ENCODE measurements at places on chromosomes 13 and 19.

GRCh38 chr19:28021259-28022185 is 1191.4 kb downstream of the UQCRFS1 start:
- DNase-seq, result no peak

DNA sequence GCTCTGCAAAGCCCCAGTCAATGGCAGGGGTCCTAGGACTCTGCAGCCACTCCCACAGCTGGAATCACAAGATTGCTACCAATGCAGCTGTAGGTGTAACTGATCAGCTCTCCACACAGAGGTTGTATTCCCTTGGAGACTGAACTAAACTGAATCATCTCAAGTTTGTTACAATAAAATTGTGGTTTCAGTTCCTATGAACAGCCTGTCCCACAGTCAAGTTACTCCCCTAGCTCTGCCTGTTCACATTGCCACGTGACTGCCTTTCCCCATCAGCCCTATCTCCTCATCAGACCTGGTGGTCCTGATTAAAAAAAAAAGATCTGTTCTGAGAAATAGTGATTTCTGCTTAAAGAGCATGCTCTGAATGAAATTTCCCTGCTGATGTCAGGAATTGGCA is 287.9 kb upstream of the NBEA start:
- no peak for DNase-seq

DNA sequence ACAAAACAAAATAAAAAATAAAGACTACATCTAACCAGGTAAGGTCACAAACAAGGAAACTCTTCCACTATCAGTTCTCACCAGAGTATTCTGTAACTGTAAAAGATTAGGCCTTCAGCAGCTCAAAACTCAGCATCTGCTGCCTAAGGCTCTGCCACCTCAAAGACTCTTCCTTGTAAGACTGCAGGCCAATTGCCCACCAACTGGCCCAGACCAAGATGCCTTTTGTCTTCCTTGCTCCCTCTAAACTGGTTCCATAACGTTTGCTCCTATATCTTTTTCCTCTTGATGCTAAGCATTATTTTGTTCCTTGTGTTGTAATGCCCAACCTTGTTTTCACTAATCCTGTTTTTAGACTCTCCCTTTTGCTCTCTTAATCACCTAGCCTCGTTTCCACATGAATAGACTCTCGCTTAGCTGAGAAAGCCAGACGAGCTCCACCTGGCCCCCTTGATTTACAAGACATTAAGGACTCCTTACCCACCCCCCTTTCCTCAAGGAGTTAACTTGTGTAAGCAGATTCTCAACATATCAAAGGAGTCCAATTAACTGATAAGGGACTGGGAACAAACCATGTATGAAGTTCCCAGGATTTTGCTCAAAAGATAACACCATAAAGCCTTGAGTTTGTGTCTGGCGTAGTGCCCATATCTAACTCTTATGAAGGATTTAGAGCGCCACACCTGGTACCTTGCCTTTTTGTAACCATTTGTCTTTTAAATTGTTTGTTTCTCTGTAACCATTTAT is 1.5 kb downstream of the ZNF814 start:
- DNase-seq, result no peak

DNA sequence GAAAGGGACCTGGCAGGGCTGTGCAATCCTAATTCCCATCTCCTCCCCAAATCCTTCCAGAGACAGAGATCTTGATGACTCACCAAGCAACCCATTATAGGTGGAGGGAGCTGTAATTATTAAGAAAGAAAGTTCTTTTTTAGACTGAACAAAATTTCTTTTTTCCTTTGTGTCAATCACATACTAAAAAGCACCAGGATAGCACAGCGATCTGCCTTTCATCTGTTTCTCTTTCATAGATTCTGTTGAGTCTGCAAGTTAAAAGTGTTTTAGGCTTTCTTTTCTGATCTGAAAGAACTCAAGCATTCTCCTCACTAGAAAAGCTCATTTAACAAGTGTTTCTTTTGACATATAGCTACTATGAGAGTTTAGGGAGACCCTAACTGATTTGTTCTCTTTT is 222.8 kb downstream of the DCT start:
- DNase-seq, result no peak

DNA sequence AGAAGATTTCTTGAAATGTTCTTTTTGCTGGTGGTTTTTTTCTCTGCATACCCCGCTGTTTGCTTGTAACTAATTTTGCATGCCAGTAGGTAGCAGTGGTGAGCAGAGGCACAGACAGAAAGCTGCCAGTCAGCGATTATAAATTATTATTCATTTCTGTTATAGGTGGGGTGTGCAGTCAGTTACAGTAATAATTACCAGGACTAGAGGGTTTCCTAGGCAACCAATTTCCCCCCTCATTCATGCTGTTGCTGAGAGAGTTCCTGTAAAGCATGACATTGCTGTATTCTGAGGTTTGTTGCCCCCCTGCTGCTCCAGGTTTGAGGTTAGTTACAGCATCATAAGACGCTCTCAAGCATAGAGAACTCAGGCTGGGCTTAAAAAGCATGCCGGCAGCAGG is 104.5 kb downstream of the URI1 start:
- DNase-seq, result no peak

DNA sequence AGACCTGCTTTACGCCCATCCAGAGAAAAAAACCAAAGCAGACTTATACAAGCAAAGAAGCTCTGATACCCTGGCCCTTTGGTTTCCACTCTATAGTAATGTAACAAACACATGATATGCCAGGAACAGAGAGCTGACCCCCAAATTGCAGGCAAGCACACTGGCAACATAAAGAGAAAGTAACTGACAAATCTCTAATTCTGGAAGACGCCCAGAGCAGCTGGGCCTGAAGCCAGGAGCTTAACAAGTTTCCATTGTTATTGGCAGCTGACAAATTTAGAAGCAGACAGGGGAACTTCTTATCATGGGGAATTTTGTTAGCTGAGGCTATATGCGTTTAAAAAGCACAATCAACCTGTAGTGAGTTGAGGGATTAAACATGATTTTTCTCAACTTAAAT is 158.0 kb downstream of the DLEU7 start:
- no peak for DNase-seq

GRCh38 chr13:31890946-31891345 is 140.6 kb upstream of the FRY start:
- DNase-seq, result no peak

DNA sequence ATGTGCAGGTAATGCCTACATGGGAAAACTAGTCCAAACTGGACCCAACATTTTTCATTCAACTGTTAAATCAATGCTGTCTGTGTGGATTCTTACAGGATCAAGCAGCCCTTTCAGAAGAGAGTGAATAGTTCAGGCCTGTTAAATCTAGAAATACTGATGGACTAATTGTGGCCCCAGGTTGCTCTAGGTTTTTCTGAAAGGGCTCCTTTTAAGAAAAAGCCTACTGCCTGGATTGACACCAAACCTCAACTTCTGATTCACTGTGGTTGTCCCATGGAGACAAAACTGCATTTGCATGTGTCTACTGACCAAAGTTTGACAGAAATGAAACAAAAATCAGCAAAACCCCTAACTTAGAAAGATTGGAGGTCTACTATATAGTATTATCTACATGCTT is 437.0 kb downstream of the KLF12 start:
- DNase-seq, result no peak

- no peak for DNase-seq
Observed at GRCh38 chr19:12484011-12484370, 625 bp downstream of the ZNF709 start.

- DNase-seq, result peak; percentile 71
Observed at GRCh38 chr19:9847087-9847671, 12.1 kb downstream of the PIN1 start.

- DNase-seq, result no peak
Observed at GRCh38 chr13:65508745-65509144, 1721.4 kb downstream of the PCDH9 start.

- no peak for DNase-seq
Observed at GRCh38 chr13:70249332-70250064, 141.2 kb upstream of the KLHL1 start.

- DNase-seq, result no peak
Observed at GRCh38 chr19:33366897-33367296, 6.6 kb upstream of the CEBPG start.

GRCh38 chr19:32438751-32439150 is 33.2 kb downstream of the DPY19L3 start:
- no peak for DNase-seq

- no peak for DNase-seq
Observed at GRCh38 chr13:53782488-53782961, 753.9 kb downstream of the OLFM4 start.

DNA sequence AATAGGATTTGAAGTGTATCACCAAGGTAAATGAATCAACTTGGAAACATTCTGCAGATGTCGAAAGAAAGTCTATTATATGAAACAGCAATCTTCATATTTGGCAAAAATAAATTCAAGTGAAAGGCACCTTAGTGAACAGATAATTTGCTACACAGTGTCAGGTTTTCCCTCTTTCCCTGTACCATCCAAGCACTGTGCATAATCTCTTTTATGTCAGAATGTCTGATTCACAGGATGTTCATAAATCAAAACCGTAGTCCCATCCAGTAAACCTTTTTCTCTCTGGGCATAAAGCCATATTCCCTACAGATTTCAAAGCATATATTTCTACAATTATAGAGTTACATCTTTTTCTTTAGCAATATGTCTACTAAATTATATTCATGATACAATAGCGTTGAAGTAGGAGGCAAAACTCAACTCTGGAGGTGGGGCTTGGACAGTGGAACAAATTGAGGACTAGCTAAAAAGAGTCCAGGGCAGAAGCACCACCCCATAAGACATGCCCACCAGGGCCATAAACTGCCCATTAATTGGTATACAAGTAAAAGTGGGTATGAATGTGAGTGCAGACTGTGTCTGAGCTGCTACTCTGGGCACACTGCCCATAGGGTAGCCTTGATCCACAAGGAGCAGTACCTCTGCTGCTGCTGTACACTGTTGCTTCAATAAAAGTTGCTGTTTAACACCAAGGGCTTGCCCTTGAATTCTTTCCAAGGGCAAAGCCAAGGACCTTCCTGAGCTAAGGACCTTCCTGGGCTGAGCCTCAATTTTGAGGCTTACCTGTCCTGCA is 72.1 kb upstream of the MYCBP2 start:
- DNase-seq, result no peak

DNA sequence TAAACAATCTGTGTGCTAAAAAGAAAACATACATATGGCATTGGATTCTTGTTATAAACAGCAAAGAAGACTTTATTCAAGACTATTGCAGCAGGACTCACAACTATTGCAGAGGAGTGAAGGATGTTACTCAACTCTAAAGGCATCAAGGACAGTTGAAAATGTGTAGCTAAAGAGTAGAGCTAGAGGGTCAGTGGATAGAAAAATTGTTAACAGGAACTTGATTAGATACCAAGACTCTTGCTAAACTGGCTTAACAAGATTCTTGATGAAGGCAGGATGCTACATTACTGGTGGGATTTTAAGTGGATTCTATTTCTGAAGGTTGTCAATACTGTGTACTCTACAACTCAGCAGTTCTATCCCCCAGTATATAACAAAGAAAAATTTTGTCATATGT is 1183.3 kb downstream of the SLITRK1 start:
- no peak for DNase-seq

DNA sequence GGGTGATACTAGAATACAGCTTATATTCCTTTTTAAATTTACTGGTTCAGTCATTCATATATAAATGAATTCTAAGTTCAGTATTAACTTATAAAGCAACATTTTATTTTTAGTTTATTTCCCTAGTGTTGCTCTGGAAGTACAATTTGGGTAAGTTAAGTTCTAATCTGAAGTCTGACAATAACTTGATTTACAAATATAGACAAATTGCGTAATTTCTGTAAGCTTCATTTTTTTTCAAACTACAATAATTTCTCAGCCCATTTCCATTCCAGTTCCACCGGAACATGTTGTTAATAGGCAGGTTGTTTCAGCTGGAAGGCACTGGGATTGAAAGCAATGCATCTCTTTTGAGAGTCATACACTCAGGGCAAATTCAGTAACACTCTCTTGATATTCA is 2000.7 kb downstream of the OLFM4 start:
- no peak for DNase-seq

- no peak for DNase-seq
Observed at GRCh38 chr19:3319643-3320353, 46.6 kb upstream of the NFIC start.

GRCh38 chr13:28357911-28358433 is 137.0 kb downstream of the FLT1 start:
- DNase-seq, result no peak

DNA sequence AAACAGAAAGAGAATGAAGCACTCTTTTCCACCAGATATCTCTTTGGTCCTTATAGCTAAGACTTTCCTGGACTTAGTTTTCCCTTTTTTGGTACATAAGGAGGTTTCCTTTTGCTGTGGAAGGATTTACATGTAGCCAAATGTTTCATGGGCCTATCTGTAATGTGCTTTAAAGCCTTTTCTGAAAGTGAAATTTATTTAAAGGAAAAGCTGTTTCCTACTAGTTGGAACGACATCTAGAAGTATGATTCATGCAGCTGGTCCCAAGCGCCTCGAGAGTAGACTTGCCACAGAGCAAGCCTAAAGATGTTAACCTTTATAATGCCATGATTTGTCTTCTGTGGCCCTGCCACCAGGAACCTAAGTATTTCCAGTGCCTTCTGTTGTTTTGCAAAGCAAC is 390.3 kb downstream of the DLEU7 start:
- no peak for DNase-seq

GRCh38 chr19:342801-343421 is 1.7 kb downstream of the MIER2 start:
- DNase-seq, result no peak

GRCh38 chr13:114234266-114234644 is 442 bp upstream of the CDC16 start:
- no peak for DNase-seq

DNA sequence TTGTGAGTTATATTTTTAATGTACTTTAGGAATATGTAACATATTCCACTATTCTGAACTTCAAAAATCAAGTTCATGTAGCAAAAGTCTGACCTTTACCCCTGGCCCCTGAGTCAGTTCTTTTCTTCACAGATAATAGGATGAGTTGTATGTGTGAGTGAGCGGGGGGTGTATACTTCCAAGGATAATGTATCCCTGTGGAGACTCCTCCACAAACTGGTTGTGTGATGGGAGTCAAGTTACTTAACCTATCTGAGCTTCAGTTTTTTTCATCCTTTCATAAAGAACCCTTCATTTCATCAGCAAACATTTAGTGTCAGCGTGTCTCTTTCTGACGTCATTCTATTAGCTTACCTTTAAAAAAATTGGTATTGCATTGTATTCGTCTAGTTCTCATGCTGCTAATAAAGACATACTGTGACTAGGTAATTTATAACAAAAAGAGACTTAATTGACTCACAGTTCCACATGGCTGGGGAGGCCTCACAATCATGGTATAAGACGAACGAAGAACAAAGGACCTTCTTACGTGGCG is 288.1 kb upstream of the GPC6 start:
- no peak for DNase-seq

DNA sequence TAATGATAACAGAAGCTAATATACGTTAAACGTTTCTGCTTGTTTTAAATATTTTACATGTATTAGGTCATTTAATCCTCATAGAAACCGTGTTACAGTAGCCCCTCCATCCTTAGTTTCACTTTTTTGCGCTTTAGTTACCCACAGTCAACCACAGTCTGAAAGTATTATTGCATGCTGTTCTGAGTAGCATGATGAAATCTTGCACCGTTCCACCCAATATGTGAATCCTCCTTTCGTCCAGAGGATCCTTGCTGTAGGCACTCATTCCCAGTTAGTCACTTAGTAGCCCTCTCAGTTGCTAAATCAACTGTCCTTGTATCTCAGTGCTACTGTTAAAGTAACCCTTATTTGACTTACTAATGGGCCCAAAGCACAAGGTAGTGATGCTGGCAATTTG is 257.8 kb downstream of the ENOX1 start:
- no peak for DNase-seq

Data from activated T-cell treated with anti-CD3 and anti-CD28 coated beads, Interleukin-2, amount 50 U/mL, for 48 hours (primary cell).